Fibroblast of skin of right biceps (primary cell): ENCODE measurements at places on chromosomes 16 and 17.

GRCh38 chr16:73183611-73184092, 135.7 kb upstream of the ZFHX3 start:
- peak; percentile 48 for DNase-seq

- no peak for DNase-seq
These were observed 31.2 kb upstream of the AKTIP start for GRCh38 chr16:53534206-53534605.

GRCh38 chr16:73025151-73025855, 22.6 kb downstream of the ZFHX3 start:
- DNase-seq = peak; percentile 53

GRCh38 chr16:59574296-59574695, 840.2 kb upstream of the GOT2 start:
- no peak for DNase-seq

DNA sequence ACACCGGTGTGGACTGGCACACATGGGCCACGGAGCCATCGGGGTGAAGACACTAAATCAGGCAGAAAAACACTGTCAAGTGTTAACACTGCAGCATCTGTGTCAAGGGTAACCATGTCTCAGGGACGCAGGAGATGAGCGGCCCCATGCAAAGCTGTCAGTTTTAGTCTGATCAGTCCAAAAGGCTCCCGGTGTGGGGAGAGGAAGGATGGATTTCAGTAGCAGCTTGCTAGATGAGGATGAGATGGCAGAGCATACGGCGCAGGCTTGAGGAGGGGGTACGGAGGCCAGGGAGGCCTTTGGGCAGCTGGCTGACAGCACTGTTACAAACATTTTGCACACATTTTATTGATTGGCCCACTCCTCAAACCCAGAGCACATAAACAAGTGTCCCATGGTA, 98.1 kb downstream of the GNAO1 start:
- no peak for DNase-seq

GRCh38 chr17:82094931-82095776, 2.9 kb downstream of the FASN start:
- DNase-seq = no peak

DNA sequence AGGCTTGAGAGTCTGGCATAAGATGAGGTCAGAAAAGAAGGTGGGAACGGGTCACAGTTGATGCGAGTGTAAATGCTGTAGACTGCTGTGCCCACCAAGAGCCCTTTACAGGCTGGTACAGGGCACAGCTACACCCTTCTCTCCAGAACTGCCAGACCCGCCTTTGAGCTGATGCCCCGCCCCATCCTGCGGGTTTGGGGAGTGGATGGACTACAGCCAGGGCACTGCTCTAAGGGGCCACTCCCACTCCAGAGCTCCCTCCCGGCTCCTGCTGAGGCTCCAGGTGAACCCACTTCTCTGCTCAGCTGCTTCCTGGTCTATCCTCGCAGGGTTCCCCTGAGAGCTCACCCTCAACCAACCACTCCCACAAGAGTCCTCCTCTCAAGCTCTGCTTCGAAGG, 12.3 kb downstream of the MEIOB start:
- no peak for DNase-seq

- no peak for DNase-seq
These were observed 36.2 kb upstream of the MAP3K14 start for GRCh38 chr17:45353043-45353442.

- no peak for DNase-seq
These were observed 10.2 kb downstream of the CLUH start for GRCh38 chr17:2701161-2701995.

- no peak for DNase-seq
These were observed 127.5 kb downstream of the VPS53 start for GRCh38 chr17:586920-587685.

- DNase-seq = peak; percentile 53
These were observed 4.8 kb downstream of the BCAR1 start for GRCh38 chr16:75246504-75247205.

GRCh38 chr17:34578656-34579016, 746 bp upstream of the TMEM132E start:
- DNase-seq = no peak

- no peak for DNase-seq
These were observed 245.6 kb upstream of the RBFOX1 start for GRCh38 chr16:7086822-7087616.

DNA sequence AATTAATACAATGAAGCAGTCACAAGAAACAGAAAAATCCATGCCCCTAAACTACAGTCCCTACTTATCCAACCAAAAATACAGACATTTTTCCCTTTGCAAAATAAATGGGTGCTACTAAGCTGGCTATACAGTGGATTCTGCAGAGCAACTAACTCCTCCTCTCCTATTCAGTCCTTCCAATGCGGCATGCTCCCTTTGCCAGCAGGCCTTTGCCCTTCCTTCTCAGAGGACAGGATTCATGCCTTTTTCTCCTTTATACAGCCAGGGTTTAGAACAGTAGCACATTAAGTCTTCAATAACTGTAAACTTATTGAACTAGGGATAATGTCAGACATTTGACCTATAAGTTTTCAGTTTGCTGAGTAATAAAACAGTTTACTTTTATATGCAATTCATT, 70.2 kb downstream of the SMURF2 start:
- no peak for DNase-seq

GRCh38 chr16:46650254-46650623, 29.1 kb upstream of the SHCBP1 start:
- DNase-seq = peak; percentile 34

- DNase-seq = no peak
These were observed 1.8 kb downstream of the NLRP1 start for GRCh38 chr17:5582209-5583185.

DNA sequence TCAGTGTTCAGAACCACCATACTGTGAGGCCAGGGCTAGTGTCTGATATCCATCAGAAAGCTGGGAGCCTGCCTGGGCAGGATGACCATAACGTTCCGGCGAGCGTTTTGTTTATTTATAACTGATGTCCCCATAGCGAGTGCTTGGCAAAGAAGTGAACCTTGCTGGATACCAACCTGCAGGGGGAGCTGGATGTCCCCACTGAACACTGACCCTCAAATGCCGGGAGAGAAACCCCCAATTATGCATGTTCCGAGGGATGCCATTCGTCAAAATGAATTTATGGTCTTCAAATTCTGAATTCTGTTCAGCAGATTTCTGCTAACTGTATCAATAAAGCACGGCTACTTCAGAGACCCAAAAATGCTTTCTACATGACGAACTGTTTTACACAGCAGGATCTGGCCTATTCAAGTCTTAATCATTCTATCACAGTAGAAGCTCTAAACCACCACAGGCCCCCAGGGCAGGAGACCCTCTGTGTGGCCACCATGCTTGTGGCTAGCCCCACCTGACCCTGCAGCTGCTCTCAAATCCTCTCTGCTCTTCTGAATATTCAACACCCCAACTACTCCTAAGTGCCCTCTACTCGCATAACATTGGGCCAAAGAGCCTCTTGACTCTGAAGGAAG, 15.2 kb downstream of the MED24 start:
- DNase-seq = peak; percentile 70

DNA sequence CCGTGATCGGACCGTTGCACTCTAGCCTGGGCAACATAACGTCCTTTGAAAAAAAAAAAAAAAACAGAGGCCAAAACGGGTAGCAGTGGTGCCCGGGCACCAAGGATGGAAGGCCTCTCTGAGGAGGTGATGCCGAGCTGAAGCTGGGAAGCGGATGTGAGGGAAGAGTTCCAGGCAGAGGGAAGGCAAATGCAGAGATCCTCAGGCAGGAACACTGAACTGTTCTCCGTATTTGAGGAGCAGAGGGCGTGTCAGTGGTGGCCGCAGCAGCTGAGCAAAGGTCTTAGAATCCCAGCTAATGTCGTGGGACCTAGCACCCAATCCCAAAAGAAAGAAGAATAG, 656 bp upstream of the KCTD13 start:
- DNase-seq = peak; percentile 41

- peak; percentile 68 for DNase-seq
These were observed 50.8 kb upstream of the MAF start for GRCh38 chr16:79651363-79651762.

DNA sequence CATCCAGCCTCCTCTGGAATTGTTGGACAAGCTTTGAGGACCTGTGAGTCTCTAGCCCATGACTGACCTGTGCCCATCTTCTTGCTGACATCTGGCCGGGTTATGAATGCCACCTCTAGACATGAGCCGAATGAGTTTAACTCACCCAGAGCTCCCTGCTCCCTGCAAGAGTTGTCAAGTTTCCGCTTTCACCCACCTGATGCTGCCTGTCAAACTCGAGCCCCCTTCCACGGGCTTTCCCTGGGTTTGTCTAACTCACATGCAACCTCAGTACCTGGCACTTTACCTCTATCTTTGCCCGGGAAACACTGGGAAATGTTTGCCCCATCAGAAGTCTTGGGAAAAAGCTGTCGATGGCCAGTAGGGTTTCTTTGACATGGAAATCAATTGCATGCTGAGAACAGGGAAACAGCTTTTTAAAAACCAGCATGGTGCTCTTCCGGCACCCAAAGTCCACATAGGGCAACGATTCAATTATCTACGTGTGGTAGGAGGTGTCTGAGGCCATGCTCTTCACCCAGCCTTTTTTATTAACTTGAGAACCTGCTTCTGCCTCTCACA, 33.8 kb upstream of the DNAH17 start:
- no peak for DNase-seq

- DNase-seq = no peak
These were observed 196.0 kb upstream of the PSMD7 start for GRCh38 chr16:74100395-74101326.

GRCh38 chr17:6299275-6299674, 135.6 kb downstream of the AIPL1 start:
- DNase-seq = no peak

GRCh38 chr16:80056324-80056723, 455.8 kb upstream of the MAF start:
- peak; percentile 35 for DNase-seq

GRCh38 chr17:78122216-78122930, 6.2 kb downstream of the TMC6 start:
- DNase-seq = no peak

DNA sequence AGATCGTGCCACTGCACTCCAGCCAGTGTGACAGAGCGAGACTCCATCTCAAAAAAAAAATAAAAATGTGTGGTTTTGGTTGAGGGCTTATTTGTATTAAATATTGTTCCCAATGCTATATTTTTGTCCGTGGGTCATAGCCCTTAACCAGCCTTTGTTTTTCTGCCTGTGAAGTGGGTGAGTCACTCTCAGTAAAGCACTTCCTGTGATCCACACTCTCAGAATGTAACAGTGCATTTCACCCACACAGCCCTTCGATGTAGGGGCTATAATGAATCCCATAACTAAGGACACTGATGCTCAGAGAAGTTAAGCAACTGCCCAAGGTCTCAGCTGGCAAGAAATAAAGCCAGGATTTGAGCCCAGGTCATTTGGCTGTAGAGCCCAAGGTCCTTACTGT, 34.7 kb upstream of the POLR3E start:
- peak; percentile 49 for DNase-seq
